Glomerular endothelial cell (primary cell): ENCODE measurements at places on chromosomes 11 and 22. TPM values are rescaled to one million over a fixed set of nuclear protein-coding genes. Genes with fewer than 3 reads are reported as not detected.

DNA sequence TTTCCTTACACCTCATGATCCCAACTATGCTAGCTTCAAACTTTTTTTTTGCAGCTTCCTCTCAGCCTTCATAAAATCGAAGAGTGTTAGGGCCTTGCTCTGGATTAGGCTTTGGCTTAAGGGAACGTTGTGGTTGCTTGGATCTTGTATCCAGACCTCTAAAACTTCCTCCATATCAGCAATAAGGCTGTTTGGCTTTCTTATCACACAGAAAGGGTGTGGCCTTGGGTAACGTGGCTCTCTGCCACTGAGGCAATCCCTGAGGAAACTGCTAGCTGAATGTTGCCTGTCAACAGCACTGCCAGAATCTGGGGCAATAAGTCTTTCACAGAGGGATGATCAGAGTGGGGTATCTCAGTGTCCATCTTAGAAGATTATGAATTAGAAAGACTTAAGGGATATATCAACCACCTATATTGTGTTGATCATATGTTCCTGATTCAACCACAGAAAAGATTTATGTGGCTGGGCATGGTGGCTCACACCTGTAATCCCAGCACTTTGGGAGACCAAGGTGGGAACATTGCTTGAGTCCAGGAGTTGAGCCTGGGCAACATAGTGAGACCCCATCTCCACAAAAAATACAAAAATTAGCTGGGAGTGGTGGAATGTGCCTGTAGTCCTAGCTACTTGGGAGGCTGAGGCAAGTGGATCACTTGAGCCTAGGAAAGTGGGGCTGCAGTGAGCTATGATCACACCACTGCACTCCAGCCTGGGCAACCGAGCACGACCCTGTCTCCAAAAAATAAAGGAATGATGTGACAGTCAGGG, 12.5 kb upstream of the CUL5 start:
- DNase-seq, result no peak

DNA sequence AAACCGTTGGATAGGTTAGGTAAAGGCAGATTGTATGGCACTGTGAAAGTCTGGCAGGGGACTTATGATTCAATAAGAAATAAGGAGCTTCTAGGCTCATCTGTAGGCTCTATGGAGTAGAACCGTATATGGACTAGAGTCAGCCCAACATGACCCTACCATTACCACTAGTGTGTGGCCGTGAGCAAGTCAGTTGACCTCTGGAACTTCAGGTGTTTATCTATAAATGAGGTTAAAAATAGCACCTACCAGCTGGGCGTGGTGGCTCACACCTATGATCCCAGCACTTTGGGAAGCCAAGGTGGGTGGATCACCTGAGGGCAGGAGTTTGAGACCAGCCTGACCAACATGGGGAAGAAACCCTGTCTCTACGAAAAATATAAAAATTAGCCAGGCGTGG, 4.4 kb downstream of the HINFP start:
- no peak for DNase-seq

DNA sequence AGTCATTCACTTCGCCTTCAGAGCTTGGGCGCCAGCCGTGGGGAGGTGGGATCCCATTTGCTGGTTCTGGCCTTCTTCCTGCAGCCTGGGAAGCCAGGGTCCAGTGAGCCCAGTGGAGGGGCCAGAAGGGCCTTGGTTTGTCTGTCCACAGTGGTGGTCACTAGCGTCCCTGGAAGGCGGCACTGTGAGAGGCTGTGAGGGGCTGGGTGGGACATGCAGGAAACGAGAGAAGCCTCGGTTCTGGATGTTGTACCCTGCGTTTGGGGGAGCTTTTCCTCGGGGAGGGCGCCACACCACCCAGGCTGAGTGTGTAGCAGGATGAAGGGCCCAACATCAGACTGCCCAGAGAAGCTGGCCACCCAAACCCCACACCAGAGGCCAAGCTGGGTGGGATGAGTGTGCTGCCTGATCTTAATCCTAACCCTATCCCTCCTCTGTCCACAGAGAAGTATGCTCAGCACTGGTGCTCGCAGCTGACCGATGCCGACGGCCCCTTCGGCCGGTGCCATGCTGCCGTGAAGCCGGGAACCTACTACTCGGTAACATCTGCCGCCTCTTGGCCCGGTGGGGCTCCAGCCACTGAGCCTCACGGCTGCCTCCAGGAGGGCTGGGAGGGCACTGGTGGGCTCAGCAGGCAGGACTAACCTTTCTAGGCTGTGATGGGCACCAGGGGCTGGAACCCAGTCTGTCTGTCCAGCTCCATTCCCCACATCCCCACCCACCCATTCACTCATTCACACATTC, 14.4 kb downstream of the MUC5AC start:
- DNase-seq, result no peak

GRCh38 chr22:32058656-32059260, 15.7 kb downstream of the SLC5A1 start:
- no peak for DNase-seq

GRCh38 chr11:7251836-7252682, at the start of gene SYT9:
Gene SYT9, plus strand, starts transcription at chr11:7251904. Its CDS starts 283 bp downstream, at chr11:7252187.
- no peak for DNase-seq

DNA sequence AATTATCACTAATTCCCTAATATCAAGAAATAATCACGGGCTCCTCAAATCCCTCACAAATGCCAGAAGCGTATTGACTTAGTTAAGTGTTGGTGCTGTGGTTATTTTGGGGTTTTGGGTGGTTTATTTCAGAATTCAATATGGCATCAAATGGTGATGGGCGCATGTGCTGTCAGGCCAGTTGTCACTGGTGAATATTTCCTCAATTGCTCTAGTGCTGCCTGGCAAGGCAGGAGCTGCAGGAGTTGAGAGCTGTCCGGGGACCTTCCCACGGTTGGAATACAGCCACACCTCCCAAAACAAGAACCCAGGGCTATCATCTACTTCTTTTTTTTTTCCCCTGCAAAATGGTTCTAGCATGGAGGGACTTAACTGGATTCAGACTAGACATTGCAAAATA, 10.3 kb downstream of the IGLL5 start:
- no peak for DNase-seq

DNA sequence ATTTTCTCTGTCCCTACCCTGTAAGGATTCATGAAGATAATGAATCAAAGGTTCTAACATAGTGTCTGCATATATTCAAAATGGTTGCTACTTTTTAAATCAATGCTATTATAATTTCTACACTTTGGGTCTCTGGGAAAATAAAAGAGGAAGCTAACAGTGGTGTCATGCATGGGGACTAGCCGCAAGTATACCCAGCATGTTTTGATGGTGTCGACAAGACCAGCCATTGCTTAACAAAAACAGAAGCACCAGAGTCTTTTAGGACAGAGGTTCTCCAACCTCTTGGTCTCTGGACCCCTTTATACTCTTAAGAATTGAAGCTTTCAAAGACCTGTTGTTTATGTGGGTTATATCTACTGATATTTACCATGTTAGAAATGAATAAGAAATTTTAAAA, 37.8 kb downstream of the RNF141 start:
- no peak for DNase-seq

DNA sequence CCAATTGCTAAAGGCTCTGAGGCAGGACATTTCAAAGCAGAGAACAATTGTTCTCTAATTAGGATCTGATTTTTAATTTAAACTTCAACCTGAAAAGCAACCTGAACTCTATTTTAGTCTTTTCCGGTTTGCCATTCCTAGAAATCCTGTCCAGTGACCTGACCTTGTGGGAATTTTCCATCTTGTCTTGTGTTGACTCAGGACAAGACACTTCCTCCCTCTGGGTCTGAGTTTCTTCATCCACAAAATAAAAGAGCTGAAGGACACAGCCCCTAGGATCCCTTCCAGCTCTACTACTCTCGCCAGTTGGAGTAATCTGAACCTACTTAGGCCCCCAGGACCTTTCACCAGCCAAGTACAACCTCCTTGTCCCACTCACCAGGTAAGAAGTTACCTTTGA, 66.5 kb upstream of the POU2AF1 start:
- DNase-seq, result no peak

DNA sequence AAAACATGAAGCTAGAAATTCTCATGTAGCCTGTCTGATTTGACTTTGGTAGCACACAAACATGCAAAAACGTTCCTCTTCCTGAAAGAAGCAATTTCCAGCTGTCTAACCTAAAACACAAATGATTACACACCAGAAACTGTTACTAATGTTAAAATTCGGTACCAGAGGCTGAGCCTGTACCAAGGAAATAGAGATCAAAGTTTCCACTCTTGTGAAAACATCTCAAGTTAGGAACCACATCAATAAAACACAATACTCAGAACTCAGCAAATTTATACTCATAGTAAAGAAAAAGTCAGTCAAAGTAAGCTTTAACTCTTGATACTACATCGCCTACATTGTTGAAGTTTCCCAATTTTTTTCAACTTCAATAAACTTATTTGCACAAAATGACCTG, 107.8 kb downstream of the FCHSD2 start:
- no peak for DNase-seq

DNA sequence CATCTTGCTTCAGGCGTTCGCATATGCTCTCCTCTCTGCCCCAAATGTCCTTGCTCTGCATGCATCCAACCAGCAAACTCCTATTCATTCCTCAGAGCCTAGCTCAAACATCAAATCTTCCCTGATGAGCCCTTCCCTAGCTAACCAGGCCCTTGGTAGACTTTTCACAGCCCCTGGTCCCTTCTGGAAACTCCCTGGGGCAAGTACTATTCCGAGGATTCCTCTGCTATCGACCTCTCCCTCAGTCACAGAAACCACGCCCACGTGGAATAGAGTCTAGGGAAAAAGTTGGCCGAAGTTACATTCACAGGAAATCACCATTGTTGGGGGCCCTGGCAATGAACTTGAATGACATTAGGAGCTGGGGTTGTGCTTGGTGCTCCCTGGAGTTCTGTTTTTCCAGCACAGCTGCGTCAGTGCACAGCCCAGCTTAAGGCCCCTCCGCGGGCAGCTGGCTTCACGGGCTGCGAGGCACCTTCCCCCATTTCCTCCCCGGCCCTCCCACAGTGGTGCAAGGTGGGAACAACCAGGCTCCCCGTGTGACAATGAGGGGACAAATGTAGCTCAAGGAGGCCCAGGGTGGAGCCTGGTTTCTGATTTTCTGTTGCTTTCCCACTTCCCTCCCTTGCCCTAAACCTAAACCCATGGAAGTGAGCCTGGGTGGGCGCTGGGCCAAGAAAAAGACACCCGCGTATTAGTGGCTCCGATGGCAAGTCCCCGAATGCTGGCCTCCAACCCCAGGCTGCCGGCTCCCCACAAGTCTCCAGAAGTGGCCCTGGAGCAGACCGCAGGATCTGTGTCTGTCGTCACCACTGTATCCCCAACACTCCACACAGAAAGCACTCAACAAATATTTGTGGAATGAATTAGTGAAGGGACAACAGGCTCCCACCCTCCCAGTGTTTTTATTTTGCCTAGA, 4.3 kb upstream of the ATP5MGL start:
- DNase-seq, result no peak

DNA sequence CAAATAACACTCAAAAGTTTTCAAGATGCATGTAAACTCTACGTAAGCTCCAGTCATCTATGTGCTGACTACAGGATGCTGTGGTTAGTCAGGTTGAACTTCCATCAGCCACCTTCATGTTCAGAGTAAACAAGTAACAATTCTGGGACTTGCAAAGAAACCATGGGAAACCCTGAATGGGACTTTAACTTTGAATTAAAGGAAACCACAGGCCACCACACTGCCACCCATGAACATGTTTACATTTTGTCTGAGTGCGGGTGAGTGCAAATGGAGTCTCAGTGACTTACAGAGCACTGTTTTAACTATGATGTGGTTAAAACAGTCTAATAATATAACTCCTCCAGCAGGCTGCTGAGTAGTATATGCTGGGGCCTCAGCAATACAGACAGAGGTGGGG, 12.9 kb upstream of the SYTL2 start:
- no peak for DNase-seq

GRCh38 chr22:24046024-24046423, 34.9 kb downstream of the CABIN1 start:
- DNase-seq, result no peak

The C11orf16 gene
- not detected in 2 replicates for total RNA-seq

The APOA1 gene
- total RNA-seq, result not detected in 2 replicates

The C11orf65 gene
- not detected in 2 replicates for total RNA-seq

The CHRM1 gene
- total RNA-seq, result not detected in 2 replicates

The PTPN5 gene
- total RNA-seq, result 0.34 TPM in 1 of 2 replicates, not detected in the other
